ENCODE measurements at places on chromosomes 3 and 15.

GRCh38 chr3:9433627-9434521 lies 36.5 kb downstream of the SETD5 start:
- no peak for DNase-seq

DNA sequence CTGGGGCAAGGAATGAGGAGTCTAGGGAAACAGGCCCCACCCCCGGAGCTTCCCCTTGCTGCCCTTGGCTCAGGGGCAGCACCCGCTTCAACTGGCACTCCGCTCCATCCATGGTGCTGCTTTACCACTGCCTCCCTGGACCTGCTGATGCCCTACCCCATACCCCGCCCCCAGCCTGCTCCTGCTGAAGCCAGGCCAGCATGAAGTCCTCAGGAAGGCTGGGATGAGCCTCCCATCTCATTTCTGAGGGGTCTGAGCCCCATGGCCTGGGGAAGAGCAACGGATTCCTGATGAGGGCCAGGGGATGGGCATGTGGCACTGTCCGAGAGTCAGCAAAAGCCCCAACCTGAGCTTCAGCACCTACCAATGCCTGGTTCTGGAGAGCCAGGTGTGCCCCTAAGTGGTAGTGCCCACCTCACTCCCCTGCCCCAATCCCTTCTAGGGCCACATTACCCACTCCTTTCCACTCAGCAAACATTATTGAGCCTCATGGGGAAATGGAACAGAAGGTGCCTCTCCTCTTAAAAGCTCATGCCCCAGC lies 21.0 kb downstream of the SEC61A1 start:
- DNase-seq, result no peak

DNA sequence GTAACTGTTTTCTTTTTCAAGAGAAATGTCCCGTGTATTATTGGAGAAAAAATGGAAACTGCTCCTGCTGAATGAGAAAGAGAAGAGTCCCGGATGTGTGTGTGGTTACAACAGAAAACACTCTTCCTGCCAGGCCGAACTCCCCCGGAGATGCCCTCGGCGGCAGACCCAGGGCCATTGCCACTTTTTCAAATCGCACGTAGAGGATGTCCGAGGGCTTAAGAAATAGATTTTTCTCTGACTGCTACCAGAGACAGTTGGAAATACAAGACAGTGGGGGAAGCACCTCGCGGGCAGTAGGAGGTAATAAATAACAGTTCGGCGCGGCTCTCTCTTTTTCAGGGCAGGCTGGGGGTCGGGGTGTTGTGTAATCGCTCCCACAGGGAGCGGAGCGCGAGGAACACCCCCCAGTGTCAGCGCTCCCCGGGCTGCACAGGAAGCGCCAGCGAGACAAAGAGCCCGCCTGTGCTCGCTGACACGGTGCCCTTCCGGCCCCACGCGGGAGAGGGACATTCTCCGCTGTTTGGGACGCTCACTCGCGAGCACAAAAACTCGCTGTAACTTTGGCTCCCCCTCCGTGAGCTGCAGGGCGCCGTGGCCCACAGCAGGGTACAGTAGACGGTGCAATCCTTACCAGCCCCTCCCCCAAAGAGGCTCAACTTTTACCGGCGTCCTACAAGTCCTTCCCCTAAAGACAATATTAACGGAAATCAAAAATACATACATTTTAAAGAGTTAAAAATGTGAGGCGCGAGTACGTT lies 1.1 kb downstream of the VGLL4 start:
- DNase-seq, result peak; percentile 16

DNA sequence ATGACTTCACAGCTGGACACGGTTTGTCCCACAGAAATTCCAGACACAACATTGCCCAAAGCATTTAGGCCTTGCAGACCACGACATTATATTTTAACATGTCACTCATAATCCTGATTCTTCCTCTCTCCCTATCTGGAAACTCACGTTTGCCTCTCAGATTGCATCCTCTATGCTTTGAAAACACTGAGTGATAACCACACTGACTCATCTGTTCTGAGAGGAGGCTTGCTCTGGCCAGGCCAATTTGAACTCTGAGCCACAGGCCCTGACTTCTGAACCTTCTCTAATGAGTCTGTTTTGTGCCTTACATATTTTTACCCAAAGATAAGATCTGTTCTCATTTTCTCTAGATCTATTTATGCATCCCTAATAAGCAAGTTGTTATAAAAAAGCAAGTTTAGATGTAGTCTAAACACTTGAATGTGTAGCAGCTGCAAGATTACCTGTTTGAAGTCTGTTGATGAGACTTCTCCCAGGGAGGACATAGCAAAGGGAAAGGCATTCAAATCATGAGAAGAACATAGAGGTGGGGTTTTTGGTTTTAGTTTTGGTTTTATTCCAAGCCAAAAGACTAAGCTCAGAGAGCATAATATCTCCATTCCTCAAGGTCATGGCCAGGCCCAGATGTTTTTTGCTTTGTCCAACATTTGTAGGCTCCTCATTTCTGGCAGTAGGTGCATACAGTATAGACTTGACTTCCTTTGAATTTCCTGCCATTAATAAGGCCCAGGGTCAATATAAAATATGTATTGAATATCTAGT lies 234.4 kb upstream of the LRTM1 start:
- no peak for DNase-seq

DNA sequence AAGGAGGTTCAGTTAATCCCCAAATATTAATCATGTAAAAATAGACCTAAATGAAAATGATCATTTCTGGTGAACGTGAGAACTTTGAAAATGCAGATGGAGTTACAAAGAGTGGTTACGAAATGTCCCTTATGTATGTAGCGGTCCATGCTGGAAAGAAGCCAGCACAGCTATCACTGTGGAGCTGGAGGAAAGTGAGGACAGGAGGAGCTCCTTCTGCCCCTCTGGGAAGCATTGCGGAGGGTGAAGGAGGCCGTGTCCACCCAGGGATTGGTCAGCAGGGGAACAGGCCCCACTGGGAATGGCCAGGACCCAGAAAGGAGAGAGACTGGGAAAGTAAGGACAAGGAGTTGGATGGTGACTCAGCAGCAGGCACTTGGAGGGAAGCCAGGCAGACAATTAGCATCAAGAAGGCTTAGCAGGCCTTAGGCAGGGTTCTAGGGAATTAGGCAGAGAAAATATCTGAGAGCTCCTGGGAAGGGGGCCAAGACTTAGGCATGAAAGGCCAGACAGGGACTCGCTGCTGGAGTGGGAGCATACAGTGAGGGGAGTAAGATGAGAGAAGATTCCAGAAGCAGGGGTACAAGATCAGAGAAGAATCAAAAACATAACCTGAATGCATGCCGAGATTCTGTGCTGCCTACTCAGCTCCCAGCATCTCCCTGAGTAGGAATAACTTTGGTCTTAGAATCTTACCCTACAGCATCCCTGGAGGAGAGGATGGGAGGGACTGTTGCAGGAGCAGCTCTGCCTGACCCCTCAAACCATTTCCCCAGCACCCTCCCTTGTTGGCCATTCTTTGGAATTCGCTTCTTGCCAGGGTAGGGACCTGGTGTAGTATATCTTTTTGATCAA lies 171.0 kb upstream of the UMPS start:
- peak; percentile 48 for DNase-seq

DNA sequence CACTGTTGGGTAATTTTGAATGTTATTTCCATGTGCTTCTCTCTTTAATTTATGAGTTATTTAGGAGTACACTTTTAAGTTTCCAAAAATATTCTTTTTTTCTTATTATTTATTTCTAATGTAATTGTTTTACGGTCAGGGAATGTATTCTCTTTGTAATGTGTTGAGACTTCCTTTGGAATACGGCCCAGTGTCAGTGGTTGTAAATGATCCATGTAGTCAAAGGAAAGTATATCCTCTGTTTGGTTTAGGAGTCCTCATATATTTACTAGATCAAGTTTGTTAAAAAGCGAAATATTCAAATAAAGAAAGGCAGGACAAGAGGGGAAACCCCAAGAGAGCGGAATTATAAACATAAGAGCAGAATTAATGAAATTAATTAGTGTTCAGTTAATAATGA lies 49.0 kb upstream of the ADGRG7 start:
- no peak for DNase-seq

DNA sequence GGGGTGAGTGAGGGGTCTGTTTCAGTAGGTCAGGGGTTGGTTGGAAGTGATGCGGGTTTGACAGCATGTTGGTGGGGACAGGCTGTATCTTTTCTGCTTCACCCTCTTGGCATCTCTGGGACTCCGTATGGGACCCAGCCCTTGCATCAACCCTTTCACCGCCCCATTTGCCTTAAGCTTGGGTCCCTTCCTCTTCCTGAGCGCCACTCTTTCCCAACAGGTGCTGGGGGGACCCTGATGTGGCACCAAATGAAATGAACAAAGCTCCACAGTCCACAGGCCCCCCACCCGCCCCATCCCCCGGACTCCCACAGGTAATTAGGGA lies 1.1 kb downstream of the EIF4G1 start:
- no peak for DNase-seq

GRCh38 chr15:85763673-85764633 lies 30.8 kb downstream of the KLHL25 start:
- no peak for DNase-seq

DNA sequence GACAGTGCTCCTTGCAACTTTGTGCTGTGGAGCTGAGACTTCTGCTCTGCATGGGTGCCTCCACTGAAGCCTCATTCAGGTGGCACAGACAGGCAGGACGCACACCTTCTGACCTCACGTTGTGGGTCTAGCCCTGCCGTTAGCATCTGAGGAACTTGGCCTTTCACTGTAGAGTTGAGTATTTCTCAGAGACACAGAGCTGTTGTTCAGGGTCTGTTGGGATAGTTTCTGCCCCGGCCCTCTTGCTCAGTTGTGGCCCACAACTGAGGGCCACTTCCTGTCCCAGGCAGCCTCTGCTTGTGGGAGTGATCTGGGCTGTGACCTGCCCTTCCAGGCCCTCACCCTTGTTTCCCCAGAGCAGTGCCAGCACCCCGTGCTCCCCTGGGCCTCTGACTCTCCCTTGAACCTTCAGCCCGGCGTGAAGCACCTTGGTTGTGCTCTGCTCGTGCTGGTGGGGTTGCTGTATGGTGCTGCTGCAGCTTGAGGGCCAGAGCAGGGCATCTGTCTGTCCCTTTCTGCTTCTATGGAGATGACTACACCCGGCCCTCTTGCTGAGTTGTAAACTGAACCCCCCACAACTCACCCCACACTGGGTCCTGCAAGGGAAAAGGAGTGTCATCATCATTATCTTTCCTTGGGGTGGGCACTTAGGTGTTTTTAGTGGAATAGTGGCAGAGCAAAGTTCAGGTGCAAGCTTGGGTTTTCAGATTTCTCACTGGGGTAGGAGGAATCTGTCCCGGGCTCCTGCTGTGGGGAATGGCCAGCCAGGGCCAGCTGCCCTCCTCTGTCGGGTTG lies 11.7 kb downstream of the BAHD1 start:
- no peak for DNase-seq

- no peak for DNase-seq
These were observed 79.5 kb downstream of the PCCB start for GRCh38 chr3:136329593-136329992.

DNA sequence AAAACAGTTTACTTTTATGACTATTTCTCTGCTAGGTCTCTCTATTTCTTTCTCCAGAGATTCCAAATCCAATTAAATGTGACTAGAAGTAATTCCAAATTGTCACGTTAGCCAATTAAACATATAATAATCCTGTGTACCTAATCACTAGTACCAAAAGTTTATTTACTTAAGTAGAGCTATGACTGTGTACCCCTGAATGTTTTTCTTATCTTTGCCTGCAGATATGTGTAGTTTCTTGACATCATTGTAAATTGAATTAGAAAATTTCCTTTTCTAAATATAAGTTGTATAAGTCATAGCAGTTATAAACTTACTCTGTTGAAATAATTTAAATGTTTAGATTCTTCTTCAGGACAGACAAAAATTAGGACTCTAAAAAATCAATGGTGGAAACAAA lies 163.3 kb downstream of the SPATA16 start:
- no peak for DNase-seq

DNA sequence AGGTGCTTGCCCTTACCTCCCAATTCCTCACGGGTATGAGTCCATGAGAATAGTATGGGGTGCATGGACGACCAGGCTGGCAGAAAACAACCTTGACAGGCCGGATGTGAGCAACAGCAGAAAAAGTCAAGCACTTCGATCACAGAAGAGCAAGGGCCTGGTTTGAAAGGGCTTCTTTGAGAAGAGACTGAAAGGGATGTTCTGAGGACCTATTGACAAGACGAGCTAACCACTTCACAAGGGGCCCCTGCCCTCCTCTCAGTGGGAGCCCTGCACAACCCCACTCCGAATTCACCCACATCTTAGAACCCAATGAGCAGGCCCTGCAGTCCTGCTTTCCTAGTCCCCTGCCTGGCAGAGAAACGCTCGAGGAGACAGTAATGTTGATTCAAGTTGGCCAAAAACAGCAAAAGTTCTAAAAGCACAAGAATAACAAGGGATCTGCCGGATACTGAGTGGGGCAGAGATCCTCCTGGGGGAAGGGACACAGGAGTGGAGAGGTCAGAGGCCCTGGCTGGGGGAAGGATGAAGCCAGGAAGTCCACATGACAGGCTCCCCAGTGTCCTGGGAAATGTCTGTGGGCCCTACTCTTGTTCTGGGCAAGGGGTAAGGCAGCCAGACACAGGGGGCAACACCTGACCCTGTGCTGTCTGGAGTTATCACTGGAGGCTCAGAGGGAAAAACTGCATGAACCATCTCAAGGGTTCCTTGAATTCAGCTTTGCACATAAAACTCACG lies 14.8 kb upstream of the CX3CR1 start:
- no peak for DNase-seq

DNA sequence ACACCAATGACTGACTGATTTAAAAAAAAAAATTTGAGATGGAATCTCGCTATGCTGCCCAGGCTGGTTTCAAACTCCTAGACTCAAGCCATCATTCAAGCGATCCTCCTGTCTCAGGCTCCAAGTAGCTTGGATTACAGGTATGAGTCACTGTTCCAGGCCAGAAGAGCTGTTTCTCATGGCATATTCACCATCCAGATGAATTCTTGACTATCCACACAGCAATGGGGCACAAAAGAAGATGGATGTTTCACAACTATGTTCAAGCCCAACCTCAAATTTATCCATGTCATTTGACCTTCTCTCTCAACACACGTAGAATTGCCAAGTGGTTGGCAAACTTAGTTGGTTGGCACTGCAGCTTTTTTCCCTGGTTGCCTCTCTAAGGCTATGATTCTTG lies 40.6 kb downstream of the PRICKLE2 start:
- no peak for DNase-seq

- peak; percentile 40 for DNase-seq
These were observed 126.4 kb downstream of the GREM1 start for GRCh38 chr15:32844118-32844711.

- no peak for DNase-seq
These were observed 26.7 kb upstream of the PLA2G4D start for GRCh38 chr15:42121021-42121420.

- DNase-seq, result peak; percentile 45
These were observed 23.4 kb upstream of the PLOD2 start for GRCh38 chr3:146184241-146185015.

DNA sequence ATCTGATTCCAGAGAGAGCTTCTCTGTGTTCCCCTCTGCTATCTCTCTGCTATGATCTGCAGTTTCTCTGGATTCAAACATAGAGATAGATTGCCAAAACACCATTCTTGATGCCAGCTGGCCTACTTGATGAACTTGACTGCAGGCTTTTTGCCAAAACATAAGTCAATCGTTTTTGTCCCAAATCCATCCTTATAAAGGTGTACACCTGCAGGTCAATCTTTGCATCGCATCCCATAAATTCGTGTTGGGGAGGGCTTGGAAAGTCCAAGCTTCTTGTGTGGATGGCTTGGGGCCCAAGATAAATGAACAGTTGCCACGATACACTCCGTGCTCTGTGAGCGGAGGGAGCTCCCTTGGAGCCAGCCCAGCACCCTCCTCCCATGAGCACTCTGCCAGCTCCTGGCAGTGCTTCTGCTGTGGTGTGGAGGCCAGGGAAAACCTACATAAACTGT lies 2.7 kb downstream of the CERS3 start:
- DNase-seq, result no peak

Measured in HCT116 (cell line).